ENCODE measurements at places on chromosomes 12 and 14.

- no peak for DNase-seq
Observed at GRCh38 chr12:26810330-26810729, 22.7 kb downstream of the ITPR2 start.

GRCh38 chr12:108689314-108690190, 41.8 kb downstream of the CORO1C start:
- DNase-seq, result no peak

GRCh38 chr14:31387091-31387490, 33.3 kb downstream of the HEATR5A start:
- no peak for DNase-seq

GRCh38 chr12:90672081-90672480, 282.9 kb downstream of the CCER1 start:
- DNase-seq, result no peak

DNA sequence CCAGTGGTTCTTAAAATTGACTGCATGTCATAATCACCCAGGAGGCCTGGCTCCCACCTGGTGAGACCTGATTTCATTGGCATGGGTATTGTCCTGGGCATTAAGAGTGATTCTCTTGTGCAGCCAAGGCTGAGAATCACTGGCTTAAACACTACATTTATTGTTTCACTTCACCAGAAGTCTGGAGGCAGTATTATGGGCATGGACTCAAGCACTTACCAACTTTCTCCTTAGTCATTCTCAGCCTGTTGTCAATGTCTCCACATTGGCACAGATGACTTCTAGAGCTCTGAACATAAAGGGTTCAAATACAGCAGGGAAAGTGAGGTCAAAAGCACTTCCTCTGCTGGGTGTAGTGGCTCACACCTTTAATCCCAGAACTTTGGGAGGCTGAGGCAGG, 25.6 kb upstream of the GCH1 start:
- no peak for DNase-seq

DNA sequence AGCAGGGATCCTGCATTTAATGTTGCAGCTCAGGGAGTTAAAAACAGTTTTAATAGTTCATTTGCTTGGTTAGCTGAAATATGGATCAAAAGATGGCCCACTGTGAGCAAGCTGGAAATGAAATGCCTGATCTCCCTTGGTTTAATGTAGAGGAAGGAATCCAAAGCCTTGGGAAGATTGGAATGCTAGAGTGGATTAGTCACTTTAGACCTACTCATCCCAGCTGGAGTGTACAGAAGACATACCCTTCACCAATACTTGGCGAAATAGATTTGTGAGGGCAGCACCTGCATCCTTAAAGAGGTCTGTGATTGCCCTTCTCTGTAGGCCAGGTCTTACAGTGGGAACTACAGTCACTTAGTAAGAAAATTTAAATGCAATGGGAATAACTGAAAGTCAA, 58.0 kb upstream of the KRAS start:
- no peak for DNase-seq

DNA sequence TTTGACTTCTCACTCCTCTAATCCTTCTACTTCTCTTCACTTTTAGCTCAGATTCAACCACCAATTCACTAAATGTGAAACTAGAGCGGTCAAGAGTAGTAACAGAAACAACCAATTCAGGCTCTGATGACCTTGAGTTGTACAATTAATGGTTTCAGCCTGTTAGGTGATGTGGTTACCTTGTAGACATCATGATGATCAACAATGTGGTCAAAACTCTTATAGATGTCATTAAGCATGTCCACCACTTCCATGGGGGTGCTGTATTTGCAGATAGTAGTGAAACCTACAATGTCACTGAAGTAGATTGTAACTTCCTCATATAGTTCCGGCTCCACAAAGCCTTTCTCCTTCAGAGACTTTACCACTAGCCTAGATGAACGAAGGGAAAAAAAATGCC, 54.1 kb upstream of the PLBD1 start:
- DNase-seq, result no peak

- no peak for DNase-seq
Observed at GRCh38 chr14:100317912-100318808, 5.0 kb upstream of the SLC25A47 start.

DNA sequence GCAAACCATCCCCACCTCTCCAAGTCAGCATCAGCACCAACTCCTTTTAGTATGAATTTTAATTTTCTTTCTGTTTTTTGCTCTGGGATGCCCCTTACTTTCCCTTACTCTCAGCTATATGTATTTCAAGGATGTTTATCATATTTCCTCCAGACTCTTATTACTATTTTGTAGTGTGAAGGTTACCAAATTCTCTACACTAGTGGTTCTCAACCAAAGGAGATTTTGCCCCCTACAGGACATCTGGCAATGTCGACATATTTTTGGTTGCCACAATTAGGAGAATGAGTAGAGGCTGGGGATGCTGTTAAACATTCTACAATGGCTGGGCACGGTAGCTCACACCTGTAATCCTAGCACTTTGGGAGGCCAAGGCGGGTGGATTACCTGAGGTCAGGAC, 29.1 kb upstream of the SOS2 start:
- no peak for DNase-seq

DNA sequence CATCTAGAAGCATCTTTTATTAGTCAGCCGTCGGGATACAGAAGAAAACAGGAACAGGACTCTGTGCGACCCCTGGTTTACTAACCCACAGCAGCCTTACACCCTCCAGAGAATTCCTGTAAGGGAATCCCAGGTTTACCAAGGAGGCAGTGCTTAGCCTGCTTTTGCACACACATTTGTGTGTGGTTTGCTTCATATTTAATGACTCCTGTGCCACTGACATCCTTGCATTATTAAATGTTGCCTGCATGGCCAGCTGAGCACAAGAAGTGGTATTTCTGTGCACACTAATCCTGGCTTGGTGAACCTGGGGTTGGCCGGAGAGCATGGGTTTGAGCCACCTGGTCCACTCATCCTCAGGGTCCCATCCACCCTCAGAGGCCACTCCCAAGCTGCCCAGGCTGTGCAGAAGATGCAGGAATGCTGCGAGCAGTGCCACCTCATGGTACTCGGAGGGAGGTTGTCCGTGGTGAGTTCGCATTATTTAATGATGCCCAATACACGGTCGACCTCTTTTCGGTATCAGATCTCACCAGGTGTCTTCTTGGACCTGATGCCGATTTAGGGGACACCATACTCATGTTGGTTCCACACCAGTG, 152.4 kb upstream of the RTL1 start:
- no peak for DNase-seq

- DNase-seq, result no peak
Observed at GRCh38 chr14:86311151-86311550, 781.2 kb downstream of the FLRT2 start.

GRCh38 chr12:103422746-103423515, 72.8 kb downstream of the C12orf42 start:
- no peak for DNase-seq

- DNase-seq, result no peak
Observed at GRCh38 chr12:128930606-128931005, 77.3 kb downstream of the GLT1D1 start.

GRCh38 chr12:20865873-20866272, 55.4 kb downstream of the SLCO1B3 start:
- no peak for DNase-seq

DNA sequence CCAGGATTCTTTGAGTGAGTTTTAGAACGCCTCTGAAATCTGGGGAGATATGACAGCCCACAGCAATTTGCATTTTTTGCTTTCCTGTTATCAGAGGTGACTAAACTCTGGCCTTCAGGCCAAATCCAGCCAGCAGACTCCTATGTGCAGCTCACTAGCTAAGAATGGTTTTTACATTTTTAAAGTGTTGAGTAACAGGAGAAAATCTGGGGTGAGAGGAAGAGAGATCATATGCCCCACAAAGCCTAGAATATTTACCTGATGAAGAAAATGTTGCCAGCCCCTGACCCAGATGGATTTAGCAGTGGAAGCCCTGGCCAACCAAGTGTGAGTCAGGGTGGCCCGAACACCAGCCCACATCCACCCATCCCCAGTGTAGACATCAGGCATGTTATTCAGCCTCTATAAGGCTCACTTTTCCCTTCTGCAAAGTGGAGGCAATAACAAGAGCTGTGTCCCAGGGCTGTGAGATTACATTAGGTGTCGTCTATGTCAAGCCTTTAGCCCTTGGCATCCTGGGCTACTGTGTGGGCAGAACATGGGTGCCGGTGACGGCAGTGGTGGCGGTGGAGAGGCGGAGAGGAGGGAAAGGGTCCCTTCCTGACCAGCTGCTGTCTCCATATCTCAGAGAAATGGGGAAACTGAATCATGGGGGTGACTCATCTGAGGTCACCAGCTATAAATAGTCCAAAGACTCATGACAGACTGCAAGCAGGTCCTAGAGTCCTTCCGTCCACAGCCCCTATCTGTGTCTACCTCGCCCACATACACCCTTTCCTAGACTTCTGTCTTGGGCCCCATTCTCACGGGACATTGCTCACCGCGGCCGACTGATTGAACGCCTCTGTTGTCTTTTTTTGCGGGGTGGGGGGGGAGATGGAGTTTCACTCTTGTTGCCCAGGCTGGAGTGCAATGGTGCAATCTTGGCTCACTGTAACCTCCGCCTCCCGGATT, 32.6 kb upstream of the CD9 start:
- no peak for DNase-seq

DNA sequence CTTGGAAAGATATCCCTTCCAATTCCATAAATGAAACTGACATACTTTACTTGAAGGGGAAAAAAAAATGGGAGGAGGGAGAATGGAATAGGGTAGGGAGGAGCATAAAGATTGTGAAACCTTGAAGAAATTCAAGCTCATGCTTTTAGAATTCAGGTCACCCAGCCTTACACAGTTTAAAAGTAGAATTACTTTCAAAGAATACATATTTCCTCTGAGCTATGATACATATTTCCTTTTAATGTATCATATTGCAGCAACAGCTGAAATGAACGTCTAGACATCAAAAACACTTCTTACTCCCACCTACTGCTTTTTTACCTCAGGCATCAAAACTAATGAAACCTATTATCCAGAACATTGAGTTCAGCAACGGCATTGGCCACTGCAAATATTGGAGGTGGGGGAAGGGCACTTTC, 156.0 kb downstream of the MED13L start:
- no peak for DNase-seq

- DNase-seq, result peak; percentile 17
Observed at GRCh38 chr14:72516936-72517700, 376.8 kb downstream of the DPF3 start.

Data from LNCaP clone FGC (cell line).